Mucosa of gallbladder (tissue), 1 donor: ENCODE measurements at places on chromosomes 7 and 10.
A peak's percentile ranks its signal among the peaks of the same experiment; 100 is the strongest.

DNA sequence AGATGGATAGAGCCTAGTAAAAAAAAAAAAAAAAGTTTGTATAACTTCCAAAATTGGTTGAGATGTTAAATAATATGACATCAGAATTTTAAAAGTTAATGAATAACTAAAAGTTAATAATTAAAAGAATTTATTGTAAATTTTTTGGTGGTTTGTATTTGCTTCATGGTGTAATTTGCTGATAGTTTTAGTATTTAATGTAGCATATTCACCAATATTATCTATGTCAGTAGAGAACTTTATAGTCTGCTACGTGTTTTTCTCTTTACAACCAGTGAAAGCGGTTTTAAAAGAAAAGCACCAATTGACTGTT lies 51.8 kb upstream of the STEAP4 start:
- DNase-seq: no peak

DNA sequence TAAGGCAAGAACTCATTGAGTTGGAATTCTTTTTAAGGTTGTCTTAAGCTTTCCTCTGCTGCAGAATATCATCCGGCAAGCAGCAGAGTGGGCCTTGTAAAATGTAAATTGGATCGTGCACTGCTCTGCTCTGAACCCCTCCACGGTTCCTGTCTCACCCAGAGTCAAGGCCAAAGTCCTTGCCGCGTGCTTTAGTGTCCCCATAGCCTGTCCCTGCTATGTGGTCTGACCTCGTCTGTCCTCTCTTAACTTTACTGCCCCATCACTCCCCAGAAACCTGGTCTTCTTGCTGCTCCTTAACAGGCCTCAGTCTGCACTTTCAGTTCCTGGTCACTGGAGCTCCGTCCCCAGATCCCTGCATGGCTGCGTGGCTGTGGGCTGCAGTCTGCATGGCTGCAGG lies 121.6 kb upstream of the SDK1 start:
- DNase-seq: no peak

GRCh38 chr7:23467806-23468525 lies 2.3 kb downstream of the IGF2BP3 start:
- DNase-seq: no peak

GRCh38 chr10:89677341-89677740 lies 24.0 kb upstream of the KIF20B start:
- DNase-seq: no peak

GRCh38 chr7:132553031-132553430 lies 23.2 kb downstream of the PLXNA4 start:
- DNase-seq: no peak

- DNase-seq: peak; percentile 37
These were observed 18.6 kb downstream of the AKR1C2 start for GRCh38 chr10:4984971-4985594.

- no peak for DNase-seq
These were observed 16.8 kb downstream of the BBIP1 start for GRCh38 chr10:110901954-110902819.

DNA sequence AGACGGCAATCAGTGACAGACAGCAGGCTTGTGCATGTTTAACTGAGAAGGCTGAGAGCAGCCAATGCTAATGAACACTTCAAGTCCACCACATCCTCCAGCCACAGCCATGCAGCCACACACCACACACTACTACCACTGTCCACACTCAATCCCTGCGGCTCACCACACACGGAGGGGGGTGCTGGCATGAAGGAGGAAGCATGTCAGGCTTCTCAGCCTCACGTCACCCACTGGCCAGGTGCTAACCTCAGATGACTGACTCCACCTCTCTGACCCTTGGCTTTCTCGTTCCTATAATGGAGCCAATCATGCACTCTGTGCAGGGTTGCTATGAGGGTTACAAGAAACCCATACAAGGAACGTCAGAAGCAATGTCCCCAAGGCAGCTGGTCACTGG lies 165.4 kb upstream of the RNF32 start:
- DNase-seq: no peak

DNA sequence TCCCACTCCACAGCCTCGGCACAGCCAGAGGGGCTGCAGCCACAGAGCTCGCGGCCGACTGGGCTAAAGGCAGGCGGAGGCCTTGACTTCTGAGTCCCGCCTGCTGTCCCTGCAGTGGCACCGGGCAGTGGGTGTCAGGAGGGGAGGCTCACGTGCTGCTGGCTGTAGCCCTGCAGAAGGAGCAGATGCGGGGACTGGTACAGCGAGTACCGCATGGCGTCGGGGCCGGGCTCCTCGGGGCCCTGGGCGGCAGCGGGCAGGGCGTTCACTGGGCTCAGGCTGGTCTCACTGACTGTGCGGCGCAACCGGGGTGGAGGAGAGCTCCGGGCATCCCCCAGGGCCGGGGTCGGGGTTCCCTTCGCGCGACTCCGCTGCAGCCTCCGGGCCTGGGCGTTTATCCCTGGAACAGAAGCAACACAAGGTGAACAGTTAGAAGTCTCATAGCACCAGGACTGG lies 25.6 kb downstream of the PAPOLB start:
- DNase-seq: no peak

GRCh38 chr10:60009710-60010383 lies 103.5 kb upstream of the CCDC6 start:
- no peak for DNase-seq

DNA sequence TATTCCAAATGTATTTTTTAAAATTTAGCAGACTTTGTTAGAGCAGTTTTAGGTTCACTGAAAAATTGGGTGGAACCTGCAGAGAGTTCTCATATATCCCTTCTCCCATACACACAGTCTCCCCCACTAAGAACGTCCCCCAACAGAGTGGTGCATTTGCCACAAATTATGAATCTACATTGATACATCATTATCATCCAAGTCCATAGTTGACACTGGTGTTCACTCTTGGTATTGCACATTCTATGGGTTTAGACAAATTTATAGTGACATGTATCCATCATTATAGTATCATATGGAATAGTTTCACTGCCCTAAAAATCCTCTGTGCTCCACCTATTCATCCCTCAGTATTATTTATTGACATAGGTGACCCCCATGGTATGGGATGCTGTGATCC lies 97.3 kb upstream of the AFAP1L2 start:
- no peak for DNase-seq

DNA sequence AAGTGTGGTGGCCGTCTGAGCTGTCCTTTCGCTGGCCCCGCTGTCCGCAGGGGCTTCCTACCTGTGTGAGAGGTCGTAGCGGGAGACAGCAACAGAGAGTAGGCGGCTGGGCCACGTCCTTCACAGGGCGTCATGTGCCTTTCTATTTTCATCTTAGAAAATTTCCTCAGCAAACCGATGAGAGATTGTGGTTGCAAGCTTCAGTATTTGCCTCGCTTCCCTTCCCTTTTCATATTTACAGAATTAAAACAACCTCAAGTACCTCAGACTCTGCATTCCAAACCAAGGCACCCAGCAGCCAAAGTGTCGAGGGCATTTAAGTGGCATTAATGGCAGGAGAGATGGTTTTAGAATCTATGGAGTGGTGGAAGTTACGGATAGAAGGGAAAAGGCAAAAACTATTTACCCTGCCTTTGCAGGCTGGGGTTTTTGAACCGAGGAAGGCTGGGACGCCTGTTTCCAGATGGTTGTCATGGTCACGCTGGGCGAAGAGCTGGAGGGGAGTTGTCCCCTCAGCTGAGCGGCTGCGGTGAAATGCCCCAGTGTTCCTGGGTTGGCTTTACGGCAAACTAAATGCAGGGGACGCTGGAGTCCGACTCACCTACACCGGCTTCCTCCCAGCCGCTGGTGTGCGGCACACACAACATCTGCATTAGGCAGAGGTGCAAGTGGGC lies 41.9 kb downstream of the WIPI2 start:
- no peak for DNase-seq

DNA sequence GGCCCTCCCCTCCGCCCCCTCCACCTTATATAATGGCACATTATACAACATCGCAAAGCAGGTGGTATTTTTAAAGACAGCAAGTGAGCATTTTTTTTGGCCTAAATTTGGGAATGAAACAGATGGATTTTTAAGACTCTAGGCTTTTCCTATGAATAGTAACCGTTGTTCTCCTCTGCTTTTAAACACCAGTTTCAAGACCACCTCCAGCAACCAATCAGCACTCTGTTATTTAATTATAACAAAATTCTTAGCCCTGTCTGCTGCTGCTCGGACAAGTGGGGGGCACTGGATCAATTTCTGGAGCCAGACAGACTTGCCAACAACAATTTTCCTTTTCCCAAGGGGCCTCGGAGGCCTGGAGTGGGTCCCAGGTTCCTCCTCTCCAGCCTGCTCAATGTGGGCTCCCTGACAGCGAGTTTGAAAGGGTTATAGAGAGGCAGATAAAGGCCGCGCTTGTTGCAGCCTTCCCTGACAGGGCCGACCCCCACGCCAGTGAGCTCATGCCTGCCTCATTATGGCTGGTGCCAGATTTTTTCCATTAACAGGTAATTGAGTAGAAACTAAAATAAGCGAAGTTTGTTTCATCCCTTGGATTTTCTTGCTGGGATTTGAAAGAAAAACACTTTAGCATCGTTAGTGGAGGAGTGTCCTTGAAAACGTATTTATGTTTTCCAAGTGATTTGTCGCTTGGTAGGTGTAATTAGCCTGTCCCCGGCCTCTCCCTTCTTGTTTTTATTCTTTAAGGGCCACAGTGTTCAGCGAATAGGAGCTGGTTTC lies 227.3 kb downstream of the TCF7L2 start:
- DNase-seq: no peak

GRCh38 chr7:142319970-142320369 lies 62.1 kb upstream of the PRSS58 start:
- no peak for DNase-seq

- DNase-seq: no peak
These were observed 30.4 kb downstream of the LRRC4 start for GRCh38 chr7:128000854-128001265.

- DNase-seq: no peak
These were observed 327.5 kb upstream of the ZMIZ1 start for GRCh38 chr10:78740976-78741915.

DNA sequence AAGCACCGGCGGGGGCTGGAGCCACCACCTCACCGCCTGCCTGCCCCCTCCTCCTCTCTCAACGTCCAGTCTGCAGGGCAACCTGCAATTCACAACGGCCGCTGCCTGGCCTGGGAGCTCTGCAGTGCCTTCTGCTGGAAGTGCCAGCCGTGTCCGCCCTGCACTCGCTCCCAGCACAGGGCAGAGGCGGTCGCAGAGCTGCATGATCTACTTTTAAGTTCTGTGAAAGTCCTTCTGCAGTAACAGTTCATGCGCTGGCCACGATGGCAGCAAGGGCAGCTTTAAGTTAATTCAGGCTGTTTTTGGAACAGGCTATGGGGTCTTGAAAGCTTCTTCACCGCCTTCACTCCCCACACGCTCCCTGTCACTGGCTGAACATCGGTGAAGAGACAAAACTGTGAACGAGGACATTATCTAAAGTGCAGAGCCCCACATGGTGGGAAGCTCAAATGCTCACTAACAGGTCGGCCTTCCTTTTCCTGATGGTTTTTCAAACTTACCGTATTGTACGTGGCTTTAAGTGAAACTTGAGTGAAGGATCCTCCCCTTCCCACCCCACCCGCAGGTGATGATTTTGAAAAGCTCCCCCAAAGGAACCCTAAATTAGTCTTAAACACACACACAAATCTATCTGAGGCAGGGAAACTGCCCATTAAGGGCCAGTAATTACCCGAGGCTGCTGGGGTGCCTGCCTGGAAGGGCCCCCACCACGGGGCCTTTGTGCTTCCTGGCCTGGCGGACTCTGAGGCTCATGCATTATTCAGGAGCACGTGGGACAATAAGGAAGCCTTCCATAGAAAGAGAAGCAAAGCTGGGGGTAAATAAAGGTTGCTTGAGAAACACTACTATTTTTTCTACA lies 504.3 kb downstream of the DNAJB6 start:
- no peak for DNase-seq

- no peak for DNase-seq
These were observed 240.5 kb downstream of the GLI3 start for GRCh38 chr7:41996381-41997035.

GRCh38 chr10:3323865-3324498 lies 151.4 kb upstream of the PITRM1 start:
- DNase-seq: no peak

DNA sequence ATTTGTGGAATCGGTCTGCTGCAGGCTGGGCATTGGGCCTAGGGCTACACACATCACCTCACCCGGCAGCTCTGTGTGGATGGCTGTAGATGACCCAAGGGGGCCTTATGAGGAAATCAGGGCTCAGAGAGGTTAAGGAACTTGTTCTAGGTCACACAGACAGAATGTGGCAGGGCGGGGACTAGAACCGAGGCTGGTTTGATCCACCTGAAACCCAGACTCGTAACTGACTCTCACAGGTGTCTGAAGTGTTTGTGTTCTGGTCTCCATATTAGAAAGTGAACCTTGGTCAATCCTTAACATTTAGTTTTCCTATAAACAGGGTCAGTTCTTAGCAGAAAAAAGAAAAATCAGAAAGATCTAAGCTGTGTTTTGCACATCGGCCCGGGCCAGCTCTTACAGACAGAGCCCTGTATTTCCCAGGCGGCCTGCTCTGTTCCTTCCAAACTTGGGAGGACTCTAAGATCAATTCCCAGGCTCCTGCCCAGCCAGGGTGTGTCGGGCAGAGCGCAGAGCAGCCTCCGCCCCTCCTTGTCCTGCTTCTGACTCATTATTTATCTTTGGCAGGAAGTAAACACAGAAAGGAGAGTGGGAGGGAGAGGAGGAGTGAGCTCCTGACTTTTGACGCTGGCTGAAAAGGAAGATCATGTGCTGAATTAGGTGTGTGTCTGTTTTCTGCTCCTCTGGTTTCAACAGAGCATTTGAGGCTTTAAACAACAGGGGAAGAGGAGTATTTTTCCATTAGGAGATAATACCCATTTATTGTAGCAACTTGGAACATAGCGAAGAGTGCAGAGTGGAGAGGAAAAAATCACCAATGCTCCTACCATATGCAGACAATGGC lies 74.1 kb downstream of the TACC2 start:
- DNase-seq: peak; percentile 91

GRCh38 chr10:22148961-22149360 lies 68.9 kb downstream of the EBLN1 start:
- DNase-seq: no peak

DNA sequence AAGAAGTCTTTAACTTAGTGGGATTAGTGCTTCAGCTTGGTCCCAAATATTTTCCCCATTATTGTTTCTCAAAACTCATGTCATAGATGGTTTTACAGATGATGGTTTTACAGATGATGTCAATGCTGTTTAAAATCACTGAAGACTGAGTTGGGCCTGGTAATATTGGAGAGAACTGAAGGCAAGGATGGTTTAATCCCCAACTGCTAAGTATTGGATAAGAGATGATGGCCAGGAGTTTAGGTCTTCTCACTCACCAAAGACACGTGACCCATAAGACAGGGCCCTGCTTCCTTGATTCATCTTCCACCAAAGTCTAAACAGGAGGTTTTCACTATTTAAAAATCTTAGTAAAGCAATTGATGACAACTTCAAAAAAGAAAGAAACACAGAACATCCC lies 56.3 kb downstream of the VWA2 start:
- DNase-seq: no peak
